ENCODE measurements at places on chromosomes 6 and 20.

DNA sequence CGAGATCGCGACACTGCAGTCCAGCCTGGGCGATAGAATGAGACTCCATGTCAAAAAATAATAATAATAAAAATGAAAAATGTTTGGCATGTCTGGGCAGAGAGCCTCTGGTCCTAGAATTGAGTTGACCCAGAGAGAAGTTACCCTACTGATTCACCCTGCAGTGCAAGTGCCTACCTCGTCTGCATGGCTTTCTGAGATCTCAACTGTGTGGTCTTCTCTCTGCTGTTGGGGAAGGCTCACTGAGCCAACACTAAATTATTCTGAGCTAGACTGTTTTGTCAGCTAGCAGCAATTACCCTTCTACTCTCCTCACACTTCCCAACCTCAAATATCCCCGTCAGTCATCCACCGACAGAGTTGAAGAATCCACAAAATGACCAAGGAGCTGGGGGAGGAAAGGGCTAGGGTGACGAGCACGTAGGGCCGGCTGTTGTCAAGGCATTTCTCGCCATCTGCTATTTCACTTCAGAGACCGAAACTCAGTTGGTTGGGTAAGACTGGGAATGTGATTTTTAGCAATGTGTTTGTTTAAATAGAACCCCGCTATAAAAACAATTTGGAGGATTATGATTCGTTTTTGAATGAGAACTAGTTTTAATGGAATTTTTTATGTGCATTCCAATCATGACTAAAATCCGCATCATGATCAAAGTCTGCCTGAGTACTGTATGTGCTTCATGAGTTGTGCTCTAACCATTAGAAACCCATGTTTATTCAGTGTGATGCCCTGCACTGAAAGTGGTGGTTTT, 9.4 kb downstream of the MAS1 start:
- no peak for DNase-seq

GRCh38 chr20:36483209-36483918, 58.0 kb upstream of the MYL9 start:
- DNase-seq = no peak

- no peak for DNase-seq
Measured at GRCh38 chr6:159376516-159377158, 207.4 kb downstream of the FNDC1 start.

DNA sequence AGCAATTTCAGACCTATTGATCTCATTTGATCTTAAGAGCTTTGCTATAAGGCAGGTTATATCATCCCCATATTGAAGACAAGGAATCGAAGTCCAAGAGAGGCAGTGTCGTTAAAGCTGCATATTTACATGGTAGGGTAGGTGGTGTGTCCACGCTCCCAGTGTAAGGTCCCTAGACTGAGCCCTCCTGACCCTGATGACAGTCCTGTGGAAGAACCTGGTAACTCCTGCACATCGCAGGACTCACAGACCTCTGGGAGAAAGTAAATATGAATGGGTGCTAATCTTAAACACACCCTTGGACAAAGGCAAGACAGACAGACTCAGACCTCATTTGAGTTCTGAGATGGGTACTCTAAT, 602 bp upstream of the HLA-DPB1 start:
- no peak for DNase-seq

DNA sequence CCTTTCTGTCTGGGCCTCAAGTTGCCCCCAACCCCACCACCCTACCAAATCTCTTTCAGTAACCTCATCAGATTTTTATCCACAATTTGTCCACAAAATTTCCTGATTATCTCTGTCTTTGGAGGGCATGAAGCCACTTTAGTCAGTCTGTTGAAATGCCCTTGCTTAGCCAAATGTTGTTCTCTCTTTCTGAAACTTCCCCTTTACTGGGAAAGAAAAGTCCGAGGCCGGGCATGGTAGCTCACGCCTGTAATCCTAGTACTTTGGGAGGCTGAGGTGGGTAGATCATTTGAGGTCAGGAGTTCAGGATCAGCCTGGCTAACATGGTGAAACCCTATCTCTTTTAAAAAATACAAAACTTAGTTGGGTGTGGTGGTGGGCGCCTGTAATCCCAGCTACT, 33.8 kb downstream of the TOMM6 start:
- DNase-seq = no peak

GRCh38 chr20:40073535-40074111, 615.4 kb downstream of the MAFB start:
- no peak for DNase-seq

DNA sequence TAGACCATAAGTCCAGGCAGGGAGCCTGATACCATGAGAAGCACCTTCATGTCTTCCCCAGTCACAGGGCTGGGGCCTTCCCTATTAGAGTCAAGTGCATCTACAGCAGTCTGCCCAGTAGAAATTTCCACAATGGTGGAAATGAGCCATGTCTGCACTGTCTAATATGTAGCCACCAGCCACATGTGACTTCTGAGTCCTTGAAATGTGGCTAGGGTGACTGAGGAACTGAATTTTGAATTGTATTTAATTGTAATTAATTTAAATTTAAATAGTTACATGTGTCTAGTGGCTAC, 300.2 kb downstream of the CLIC5 start:
- no peak for DNase-seq

DNA sequence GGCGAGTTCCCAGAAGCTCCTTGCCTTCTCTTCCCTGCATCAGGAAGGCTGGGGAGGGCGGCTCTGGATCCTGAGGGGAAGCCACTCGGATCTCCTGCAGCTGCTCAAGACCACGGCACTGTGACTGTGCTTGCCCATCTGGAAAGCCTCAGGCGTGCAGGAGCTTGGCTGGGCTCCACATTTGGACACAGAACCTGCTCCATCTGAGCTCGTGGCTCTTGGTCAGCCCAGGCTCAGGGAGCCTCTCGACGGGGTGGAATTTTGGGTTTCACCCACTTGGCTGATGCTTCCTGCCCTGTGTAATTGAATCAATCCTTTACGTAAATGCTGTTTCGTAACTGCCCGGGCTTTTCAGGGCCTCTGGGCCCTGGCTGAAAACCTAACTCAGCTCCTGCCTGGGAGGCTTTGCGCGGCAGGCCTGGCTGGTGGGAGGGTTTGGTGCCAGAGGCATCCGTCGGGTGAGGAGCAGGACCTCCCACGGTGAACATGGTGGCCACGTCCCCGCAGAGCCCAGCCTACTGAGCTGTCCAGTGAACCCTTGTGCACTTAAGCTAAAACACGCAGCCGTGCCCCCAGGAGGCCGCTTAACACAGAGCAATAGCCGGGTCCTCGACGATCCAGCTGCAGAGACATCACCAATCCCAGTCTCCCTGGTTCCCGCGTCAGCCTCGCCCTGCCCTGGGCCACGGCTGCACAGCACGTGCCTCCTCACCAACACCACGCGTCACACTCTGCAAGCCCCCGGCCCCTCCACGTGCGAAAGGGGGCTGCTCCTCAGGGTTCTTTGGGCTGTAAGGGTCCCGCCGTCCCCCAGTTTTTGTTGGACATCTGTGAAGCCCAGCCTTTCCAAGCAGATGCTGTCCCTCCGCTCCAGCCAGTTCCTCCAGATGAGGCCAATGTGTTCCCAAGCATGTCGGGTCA, 241.0 kb downstream of the DLL1 start:
- no peak for DNase-seq

GRCh38 chr6:148743476-148743875, 3.4 kb upstream of the UST start:
- DNase-seq = no peak

- DNase-seq = no peak
Measured at GRCh38 chr20:20435453-20435852, 67.5 kb downstream of the INSM1 start.

- DNase-seq = peak; percentile 49
Measured at GRCh38 chr20:47620808-47621805, 119.4 kb downstream of the NCOA3 start.

DNA sequence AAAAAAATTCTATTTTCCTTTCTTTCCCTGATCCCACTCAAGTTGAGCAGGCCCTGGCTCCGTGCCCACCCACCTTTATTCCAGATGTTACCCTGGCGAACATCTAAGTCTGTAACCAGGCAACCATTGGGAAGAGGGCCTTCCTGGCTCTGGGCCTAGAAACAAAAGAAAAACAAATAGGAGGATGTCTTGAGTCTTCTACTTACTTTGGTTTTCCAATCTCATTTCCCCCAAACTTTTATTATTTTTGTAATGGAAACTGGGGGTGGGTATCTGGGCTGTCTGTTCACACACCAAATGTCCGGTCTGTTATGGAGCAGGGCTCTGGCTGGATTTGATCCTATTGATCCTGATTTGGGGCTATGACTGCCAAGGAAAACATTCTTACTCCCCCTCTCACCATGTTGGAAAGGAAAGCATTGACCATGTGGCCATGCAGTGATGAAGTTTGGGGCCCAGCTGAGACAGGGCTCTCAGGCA, 744.1 kb downstream of the DHX35 start:
- no peak for DNase-seq

GRCh38 chr20:50762435-50763220, 31.2 kb downstream of the PARD6B start:
- DNase-seq = no peak

- DNase-seq = peak; percentile 27
Measured at GRCh38 chr6:37382994-37383765, 29.4 kb downstream of the RNF8 start.

DNA sequence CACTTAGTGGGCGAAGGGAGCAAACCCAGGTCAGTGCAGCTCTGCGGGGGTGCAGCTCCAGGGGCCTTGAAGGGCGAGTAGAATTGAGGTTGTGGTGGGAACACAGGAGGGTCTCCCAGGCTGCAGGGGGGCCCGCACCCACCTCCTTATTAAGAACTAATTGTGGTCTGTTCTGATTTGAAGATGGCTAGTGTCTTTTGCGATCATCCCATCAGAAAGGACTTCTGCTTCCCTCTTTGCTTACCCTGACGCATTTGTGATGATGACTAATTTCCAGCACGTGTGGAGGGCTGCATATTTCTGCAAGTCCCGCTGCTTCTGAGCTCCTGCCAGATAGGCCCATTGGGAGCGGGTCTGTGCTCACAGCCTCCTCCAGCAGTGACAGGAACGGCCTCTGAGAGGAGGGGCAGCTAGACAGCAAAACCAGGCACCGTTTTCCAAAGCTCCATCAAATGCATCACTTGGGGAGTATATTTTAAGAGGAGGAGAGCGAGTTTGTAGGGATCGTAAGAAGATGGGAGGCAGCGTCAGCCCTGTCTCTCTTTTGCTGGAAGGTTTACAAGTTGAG, 268.9 kb downstream of the CDH4 start:
- no peak for DNase-seq

DNA sequence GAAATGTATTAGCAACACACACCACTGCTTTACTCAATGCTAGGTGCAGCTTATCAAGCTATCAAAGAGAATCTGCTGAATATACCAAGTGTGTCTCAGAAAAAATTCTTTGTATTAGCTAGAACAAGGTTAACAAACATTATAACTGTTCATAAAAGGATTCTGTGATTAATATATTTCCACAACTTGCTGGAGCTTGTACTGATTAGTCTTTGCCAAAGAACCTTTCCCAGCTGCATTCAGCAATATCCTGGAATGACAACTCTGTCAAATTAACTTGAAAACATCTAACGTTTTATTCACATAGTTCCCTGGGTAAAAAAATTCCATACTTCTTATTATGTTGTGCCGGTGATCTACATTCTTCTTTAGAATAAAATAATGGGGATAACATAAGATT, 252.7 kb downstream of the FOXC1 start:
- no peak for DNase-seq

DNA sequence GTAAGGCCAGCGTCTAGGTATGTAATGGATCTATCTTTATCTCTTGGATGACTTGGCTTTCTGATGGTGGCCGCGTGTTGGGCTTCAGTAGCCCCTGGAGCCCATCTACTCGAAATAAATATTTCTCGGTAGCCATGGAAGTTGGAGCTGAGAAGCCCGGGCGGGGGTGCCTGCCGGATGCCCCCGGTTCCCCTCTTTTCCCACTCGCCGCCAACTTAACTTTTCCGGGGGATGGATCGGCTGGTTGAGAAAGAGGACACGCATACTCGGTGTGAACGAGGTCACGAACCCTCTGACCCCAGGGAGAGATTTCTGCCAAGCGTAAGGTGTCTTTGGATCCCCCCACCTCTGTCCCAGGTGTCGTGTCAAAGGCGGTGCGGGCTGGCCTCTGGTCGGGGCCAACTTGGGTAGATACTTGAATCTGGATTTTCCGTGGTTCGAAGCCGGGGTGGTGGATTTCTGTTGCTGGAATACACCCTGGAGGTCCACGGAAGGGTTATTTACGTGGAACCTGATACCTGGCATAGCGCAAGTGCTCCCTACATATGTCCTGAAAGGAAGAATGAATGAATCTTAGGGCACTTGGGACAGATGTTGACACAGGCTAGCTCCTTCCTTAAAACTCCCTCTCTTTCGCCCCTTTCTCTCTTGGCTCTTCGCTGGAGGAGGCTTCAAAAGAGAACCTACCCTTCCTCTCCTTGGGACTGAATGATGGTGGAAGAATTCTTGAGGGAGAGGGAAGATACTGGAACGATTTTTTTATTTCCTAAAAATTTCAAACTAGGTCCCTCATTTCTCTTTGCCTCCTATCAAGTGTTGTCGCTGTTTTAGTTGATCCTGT, 996 bp downstream of the DOK5 start:
- no peak for DNase-seq

DNA sequence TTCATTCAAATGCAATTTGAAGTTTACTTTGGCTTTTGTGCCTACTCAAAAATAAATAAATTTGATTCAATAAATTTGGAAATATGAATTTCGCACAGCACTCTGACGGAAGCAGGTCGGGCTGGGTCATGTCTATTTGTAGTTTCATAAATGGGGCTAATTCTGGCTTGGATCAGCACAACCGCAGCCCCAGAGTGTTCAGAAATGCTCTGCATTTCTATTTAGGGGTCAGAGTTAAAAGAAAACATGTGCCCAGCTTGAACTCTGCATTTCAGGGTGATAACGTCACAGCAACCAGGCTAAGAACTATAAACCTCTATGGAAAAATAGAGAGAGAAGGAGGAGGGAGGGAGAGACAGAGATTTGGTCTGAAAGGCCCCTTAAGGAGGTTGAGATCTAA, 480.9 kb upstream of the NOX3 start:
- no peak for DNase-seq

DNA sequence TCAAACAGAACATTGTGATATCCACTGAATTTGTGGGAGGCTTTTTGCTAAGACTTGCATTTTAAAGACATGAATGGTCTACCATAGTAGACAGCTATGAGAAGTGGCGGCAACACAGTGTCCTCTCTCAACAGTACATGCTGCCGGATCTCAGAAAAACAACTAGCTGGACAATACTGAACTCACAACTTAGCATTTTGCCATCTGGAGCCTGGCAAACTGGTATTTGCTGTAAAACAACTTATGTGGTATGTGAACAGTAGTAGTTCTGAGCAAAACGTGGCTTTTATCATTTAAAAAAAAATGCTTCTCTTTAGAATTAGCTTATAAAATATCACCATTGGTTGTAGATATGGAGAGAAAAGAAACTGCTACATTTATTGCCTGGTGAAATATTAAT, 3.3 kb upstream of the PXDC1 start:
- DNase-seq = no peak

GRCh38 chr20:59242714-59243626, 57.4 kb upstream of the EDN3 start:
- DNase-seq = no peak

GRCh38 chr20:35200267-35200666, 26.2 kb upstream of the MMP24 start:
- DNase-seq = no peak

All from Jurkat, Clone E6-1 (cell line).